Tongue (tissue), 3 donors: ENCODE measurements at places on chromosomes 4 and X.

DNA sequence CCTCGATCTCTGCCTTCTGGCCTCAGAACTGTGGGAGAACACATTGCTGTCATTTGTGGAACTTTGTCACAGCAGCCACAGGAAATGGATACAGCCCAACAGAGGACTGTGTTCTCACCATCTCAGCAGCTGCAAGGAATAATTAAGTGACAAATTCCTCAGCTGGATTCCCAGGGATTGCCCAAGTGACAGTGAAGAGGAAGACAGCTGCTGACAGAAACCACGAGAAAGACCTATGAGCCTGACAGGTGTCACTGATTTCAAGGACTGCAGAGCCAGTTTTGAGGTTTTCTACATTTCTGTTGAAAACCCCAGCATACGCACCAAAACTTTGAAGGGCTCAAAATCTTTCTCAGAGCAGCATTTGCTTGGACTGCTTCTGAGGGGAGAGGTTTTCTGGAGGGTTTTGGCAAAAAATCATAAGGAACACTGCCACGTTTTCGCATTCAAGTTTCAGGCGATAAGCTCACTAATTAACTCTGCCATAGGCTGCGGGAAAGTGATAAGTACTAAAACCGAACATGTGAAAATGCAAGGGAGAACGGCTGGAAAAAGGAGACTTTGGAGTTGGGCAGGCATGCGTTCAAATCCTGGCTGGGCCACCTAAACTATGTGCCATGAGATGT lies 88.8 kb downstream of the DRD5 start:
- DNase-seq, result peak; percentile 93

DNA sequence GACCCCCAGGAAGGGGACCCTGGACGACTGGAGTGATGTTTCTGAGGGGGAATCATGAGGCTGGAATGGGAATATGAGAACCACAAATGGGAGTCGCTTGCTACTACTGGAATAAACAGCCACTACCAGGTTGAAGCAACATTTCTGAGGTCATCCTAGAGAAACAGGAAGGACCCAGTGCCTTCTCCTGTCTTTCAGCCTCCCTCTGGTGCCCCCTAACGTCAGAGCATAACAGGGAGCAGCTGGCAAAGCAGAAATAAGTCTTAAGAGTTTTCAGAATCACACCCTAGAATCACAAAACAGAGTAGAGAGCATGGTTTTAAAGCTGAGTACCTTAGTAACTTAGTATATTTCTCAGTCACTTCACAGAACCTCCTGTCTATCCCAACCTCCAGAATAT lies 347.8 kb upstream of the PITX2 start:
- DNase-seq, result no peak

DNA sequence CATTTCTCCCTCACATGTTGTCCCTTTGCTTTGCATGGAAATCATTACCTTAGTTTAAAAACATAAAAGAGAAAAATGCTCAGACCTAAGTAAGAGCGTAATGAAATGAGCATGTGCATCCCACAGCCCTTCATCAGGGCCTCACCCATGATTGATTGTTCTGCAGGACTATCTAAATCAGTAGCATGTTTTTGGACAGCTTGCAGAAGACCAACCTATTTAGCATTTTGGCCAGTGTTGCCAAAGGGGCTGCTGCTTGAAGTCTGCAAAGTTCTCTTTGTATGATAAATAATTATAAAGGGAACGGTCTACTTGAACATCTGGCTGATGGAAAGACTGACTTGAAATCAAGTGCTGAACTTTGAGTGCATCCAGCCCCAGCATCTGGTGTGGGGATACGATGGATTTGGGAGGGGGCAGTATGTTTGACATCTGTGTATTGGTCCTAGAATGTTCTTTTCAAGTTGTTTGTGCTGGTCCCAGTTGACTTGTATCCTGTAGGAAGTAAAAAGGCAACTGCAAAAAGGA lies 76.1 kb upstream of the LIMCH1 start:
- DNase-seq, result peak; percentile 18

GRCh38 chr4:158333820-158334219 lies 123.5 kb downstream of the TMEM144 start:
- no peak for DNase-seq

DNA sequence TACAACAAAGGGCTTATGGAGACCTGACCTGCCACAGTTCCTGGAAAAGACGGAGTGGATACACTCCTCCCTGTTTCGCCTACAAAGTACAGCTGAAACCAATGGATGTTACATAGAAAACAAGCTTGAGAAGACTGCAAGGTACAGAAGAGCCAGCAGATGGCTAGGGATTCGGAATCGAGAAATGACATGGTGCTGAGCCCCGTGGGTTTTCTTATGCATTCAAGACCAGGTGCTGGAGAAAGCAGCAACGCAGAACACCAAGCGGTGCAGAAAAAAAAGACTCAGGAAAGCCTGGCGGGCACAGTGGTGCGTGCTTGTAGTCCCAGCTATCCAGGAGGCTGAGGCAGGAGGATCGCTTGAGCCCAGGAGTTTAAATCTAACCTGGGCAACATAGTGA lies 13.8 kb downstream of the TIMM17B start:
- DNase-seq, result no peak

GRCh38 chrX:133335027-133335426 lies 80.3 kb downstream of the GPC4 start:
- DNase-seq, result peak; percentile 60

- DNase-seq, result no peak
Observed at GRCh38 chr4:86627462-86628135, 33.5 kb downstream of the PTPN13 start.

DNA sequence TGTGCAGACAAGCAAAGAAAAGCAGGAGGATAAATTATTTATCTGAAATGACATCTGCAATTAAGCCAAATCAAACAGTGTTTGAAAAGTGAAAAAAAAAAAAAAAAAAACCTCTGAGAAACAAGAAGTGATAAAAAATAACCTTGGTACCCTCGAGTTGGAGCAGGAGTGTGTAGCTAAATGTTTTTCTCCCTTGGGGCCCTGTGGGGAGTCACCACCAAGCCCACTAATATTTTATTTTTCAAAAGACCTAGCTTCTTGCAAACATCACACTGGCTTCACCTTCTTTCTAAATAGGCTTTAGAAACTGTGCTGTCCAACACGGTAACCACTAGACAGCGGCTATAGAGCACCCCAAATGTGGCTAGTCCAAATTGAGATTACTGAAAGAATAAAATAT lies 47.7 kb downstream of the SNX25 start:
- DNase-seq, result no peak

DNA sequence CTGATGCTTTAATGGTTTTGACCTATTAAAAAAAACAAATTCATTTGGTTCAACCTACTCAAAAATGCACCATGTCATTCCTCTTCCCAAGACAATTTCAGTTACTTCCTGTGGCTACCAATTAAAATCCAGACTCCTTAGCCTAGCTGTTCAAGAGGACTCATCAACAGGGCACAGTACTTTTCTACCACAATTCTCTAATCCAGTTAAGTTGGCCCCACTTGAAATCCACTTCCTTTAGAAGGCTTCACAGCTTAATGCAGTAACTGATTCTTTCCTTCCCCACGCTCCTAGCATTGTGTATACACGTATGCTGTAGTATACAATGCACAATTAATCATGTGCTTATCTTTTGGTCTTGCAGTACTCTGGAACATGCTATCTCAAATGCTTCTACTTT lies 129.8 kb downstream of the UGT8 start:
- DNase-seq, result no peak

- DNase-seq, result no peak
Observed at GRCh38 chrX:118392716-118393115, 46.8 kb downstream of the WDR44 start.

DNA sequence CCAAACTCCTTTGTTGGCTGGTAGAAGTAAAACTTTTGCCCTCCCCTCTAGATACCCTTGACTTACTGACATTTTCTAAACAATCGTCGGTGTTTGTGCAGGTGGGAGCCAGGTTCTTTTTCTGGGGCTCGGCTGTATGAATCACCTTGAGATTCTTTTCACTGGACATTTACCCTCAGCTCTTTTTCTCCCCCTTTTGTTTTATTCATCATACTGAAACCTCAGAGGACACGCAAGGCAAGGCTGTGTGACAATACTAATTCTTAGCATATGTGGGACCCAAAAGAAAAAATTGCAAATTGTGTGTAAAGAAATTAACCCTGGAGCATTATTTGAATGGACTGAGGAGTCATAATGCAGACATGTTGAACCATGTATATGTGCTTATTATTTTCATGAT lies 194.0 kb downstream of the PCDH19 start:
- no peak for DNase-seq

DNA sequence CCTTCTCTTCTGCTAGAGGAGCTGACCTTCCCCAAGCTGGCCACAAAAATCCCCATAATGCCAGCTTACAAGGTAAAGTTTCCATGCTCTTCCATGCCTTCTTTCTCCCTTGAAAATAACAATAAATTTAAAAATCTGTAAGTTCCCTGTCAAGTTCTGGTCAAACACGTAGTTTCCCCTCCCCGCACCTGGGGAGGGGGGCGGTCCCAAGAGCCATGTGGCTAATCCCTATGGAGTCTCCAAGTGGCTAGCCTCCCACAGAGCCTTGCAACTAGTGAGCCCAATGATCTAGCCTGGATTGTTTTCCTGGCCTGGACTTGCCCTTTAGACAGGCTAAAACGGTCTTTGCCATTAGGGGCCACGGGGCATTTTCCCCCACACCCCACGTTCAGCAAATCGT lies 2.1 kb upstream of the NRK start:
- peak; percentile 20 for DNase-seq
